ENCODE measurements at places on chromosomes 5 and 9.

GRCh38 chr5:13359344-13359743 is 585.1 kb downstream of the DNAH5 start:
- DNase-seq, result no peak

- peak; percentile 96 for DNase-seq
Measured at GRCh38 chr5:132971483-132972435, 8.3 kb upstream of the AFF4 start.

- DNase-seq, result peak; percentile 54
Measured at GRCh38 chr9:95874989-95875304, 544 bp upstream of the ERCC6L2 start.

- no peak for DNase-seq
Measured at GRCh38 chr5:121962958-121963357, 1.2 kb downstream of the SRFBP1 start.

- DNase-seq, result no peak
Measured at GRCh38 chr5:151670083-151670686, 16.5 kb downstream of the SPARC start.

DNA sequence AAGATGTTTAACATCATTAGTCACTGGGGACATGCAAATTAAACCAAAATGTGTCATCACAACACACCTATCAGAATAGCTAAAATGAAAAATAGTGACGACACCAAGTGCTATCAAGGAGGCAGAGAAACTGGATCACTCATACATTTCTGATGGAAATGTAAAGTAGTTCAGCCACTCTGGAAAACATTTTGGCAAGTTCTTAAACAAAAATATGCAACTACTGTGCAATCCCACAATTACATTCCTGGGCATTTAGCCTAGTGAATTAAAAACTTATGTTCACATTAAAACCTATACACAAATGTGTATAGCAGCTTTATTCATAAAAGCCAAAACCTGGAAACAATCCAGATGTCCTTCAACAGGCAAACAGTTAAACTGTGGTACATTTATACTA is 53.1 kb downstream of the SVEP1 start:
- DNase-seq, result no peak

DNA sequence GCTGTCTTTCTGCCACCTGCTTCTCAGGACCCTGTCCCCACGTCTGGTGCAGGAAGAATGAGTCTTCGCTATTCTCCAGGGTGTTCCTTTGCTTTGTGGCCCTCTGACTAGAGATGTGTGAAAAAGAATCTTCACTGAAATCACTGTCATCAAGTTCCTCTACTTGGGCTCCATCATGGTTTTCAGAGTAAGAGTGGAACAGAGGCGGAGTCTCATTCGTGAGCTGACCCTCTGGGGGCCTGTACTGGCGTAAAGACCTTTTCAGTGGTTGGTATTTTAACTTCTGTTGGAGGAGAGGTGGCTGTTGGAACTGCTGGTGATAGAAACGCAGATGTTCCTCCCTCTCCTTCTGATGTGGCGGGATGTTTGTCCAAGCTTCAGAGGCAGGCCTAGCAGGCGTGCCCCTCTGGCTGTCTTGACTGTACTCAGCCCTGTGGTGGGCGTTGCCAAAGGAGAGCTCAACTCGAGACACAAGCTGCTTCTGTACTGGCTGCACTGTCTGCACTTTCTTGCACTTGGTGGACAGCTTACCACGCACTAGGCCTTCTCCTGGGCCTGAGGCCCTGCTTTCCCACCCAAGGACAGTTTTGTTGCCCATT is 72.0 kb downstream of the KIF24 start:
- DNase-seq, result no peak

GRCh38 chr5:169764018-169764378 is 126.9 kb downstream of the DOCK2 start:
- no peak for DNase-seq

- DNase-seq, result no peak
Measured at GRCh38 chr9:96204853-96205252, 97.1 kb downstream of the HSD17B3 start.

DNA sequence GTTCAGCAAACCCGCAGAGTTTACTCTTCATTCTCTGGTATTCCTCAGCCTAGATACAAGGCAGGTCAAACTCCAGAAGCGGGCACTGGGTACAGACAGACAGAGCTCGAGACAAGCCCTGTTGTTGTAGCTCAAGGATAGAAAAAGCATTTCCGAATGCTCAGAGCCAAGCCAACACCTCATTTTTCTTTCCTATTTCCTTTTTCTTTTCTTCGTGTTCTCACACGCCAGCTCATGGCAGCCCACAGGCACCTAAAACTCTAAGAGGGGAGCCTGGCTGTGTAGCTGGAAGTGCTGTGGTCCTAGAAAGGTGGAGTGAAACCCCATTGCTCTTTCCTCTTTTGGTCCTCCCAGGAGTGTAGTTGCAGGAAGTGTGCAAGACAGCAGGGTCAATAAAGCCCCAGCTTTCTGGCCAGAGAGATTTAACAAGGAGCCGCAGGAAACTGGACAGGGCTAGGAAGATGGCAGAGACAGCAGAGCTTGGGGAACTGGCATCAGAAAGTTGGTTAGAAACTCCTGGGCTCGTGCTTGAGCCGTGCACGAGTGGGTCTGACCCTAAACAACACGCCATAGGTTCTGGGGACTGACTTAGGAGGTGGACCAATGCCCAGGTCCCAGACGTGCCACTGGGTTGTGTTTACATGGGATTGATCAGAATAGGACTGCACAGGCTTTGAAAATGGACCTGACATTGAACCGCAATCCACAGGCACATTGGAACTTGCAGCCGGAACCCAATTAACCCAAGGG is 41.6 kb downstream of the ADAMTS2 start:
- no peak for DNase-seq

DNA sequence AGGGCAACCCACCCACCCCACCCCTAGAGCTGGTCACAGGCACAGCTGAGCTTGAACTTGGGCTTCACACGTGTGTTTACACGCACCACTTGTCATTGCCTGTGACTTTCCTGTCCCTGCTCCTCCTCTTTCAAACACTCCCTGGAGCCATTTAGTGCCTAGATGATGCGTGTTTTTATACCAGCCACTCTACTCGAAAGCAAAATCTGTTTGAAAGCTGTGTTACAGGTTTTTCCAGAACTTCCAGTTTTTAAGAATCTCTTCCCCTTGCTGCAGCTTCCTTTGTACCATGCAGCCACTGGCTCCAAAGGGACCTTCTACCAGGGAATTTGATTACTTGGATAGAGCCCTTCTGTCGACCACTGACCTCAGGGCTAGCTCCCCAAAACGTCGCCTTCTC is 78.8 kb upstream of the SPRY4 start:
- DNase-seq, result peak; percentile 97

DNA sequence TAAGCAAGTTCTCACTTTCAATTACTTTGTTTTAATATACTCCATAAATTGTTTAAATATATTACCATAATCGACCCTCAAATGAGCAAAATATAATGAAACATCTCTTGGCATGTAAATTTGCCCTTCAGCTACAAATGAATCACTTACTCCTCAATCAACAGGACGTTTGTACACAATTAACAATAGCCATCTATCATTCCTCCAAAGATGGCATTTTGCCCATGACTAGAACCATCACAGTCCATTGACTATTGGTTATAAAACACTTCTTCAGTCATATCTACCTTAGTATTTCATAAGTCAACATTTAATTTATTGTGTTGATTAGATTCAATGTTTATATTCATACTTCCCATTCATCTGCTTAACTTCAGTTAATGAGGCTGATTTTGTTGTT is 127.2 kb downstream of the CTNND2 start:
- DNase-seq, result no peak

DNA sequence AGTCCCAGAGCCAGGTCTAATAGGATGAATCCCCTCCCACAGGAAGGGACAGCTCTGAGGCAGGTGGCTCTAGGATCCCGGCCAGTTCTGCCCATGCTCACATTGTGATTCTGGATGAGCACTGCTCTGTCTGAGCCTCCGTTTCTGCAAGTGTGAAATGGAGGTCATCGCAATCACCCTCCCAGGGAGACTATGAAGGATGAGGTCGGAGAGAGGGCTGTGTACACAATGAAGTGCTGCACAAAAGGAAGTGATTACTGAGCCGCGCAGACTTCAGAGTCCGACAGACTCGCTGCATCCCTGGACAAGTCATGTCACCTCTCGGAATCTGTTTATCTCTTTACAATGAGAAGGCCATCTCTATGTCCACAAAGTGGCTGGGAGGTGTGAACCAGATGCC is 21.7 kb downstream of the LHX6 start:
- DNase-seq, result no peak

DNA sequence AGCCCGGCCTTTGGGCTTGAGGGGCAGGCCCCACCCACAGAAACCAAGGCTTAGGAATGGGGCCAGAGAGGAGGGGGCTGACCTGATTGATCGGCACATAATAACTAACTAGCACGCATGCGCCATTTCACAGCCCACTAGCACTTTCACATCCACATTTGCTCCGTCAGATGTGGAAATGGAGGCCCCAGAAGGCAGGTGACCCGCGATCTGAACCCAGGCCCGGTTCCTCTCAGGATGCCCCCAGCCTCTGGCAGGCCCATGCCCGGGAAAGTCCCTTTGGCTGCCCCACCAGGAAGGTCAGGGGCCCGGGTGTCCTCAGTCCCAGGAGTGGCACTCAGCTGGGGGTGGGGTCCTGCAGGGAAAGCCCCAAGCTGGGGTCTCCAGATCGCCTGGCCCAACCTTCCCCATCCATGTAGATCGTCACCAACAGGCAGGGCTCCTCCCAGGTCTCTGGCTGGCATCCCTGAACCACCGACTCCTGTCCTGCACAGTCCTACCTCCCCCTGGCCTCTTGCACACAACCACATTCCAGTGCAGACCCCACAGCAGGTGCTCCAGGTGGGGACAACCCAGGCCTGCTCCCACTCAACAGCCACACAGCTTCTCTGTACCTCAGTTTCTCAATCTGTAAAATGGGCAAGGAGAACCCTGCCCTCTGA is 46.7 kb downstream of the VAV2 start:
- DNase-seq, result no peak

DNA sequence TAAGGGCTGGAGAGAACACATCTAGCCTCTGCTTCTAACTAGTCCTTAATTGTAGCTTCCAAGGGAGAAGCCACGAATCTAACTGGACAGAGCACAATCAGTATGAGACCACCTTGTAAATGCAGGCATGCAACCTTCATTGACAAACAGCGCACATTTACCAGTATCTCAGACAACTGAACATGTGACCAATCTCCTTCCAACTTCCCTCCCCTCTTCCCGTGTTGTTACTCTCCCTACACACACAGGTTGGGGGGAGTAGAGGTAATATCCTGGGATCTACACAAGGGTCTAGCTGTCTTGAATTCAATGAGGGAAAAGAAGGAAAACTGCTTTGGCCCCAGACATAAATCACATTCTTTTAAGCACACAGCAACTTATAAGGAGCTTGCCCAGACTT is 77.6 kb downstream of the LIFR start:
- DNase-seq, result no peak

DNA sequence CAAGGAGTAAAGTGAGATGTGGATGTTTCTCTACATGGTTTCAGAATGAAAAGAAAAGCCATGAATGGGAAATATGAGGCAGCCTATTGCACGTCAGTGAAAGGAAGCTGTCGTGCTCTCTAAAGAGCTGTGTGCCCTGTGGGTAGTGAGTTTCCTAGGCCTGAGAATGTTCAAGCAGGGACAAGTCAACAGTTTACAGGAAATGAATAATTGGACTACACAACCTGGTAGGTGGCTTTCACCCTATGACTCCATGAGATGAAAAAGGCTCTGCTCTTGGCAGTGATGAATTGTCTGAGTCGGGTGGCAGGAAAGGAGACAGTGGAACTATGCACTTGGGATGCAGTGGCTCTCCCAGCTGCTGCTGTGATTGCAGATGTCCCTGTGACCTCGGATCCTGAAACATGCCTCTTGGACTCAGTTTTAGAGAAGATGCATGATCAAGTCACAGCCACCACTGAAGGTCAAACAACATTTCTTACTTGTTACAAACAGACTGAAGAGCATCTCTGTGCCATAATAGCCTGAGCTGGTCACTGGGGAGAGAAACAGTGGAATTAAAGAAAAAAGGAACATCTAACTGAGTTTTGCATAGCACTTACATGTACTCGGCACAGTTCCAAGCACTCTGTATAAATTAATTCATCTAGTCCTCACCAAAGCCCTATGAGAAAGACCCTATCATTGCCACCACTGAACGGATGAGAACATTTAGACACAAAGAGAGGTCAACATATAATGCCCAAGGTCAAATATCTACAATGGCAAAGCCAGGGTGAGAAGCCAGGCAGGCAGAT is 293.7 kb downstream of the SPOCK1 start:
- no peak for DNase-seq

GRCh38 chr5:459562-460272 is 16.7 kb downstream of the EXOC3 start:
- no peak for DNase-seq

DNA sequence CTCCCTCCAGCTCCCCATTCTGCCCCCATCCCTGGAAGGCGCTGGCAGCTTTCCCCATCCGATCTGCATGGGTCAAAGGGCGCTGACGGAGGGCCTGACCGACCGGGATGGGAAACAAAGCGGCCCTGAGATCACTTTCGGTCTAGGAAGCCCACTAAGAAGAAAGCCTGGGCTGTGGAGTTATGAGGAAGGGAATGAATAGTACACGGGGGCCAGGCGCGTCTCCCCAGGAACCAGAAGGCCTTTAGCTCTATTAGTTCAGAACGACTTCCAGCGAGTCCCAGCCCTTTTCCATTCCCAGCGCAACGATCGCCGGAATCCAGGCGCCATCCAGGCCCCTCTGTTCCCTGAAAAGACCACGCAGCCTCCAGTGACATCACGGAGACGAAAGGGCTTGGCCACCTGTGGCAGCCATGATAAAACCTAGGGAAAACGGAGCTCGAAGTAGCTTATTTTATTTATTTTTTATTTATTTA is 70.1 kb upstream of the CCDC180 start:
- DNase-seq, result no peak

DNA sequence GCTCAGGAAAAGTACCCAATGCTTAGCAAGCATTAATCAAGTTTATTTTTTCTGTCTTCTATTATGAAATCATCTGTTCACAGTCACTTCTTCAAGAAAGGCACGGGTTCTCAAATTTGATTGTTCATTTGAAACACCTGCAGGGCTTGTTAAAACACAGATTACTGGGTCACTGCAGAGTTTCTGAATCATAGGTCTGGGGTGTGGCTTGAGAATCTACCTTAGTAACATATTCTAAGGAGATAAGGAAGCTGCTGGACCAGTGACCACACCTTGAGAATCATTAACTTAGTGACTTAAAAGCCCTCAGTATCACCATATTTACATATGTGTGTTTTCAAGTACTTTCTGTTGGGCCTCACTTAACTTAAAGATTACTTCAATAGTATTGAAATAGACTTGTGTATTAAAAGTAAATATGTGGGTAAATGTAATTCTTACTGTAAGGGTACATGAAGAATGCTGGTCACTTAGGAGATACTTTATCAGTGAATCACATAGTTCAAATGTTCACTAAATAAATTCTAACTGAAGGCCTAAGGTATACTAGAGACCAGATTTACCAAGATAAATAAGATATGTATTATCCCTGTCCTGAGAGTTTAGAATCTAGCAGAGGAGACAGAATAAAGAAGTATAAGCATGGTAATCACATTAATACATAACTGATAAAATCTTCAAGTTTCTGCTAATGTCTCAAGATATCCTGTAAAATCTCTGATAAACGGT is 1342.1 kb upstream of the C9orf72 start:
- DNase-seq, result peak; percentile 86

Data from trophoblast cell (in vitro differentiated cells and primary cell).